ENCODE measurements at places on chromosomes 1 and 21.

GRCh38 chr1:162040657-162041056 is 17.0 kb upstream of the OLFML2B start:
- no peak for DNase-seq

DNA sequence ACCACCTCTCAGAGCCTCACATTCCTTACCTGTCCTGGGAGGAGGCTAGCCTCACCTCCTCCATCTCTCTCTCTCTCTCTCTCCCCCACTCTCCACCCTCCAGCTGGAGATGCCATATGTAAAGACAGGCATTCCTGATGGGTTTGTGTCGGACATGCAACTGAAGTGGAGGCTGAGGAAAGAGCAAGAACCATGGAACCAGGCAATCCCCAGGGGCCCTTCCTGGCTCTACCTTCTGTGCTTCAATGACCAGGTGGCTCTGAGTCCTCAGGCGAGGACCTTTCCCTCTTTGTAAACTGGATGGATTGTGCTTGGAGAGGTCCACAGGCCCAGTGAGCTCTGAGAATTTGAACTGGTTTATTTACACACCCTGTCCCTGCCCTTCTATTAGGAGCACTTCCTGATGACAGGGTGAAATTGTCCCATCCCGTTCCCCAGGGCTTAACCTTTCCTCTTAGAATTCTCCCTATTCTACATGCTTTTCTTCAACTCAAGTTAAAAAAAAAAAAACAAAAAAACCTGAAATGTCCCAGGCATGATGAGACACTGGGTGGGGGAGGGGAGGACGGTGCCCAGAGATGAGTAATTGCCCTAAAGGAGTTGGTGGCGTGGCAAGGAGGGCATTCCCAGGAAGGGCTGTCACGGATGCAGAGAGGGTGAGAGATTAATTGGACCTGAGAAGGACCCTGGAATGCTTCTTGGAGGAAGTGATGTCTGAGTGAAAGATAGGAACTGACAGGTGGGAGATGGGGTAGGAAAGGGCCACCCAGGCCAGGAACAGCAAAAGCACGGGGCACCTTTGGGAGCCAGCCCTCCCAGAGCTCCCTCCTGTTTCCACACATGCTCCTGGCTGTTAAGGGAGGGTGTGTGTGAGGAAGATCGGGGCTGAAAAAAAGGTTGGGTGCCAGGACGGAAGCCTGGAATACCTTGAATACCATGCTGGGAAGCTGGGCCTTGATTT is 50.2 kb upstream of the WASF2 start:
- DNase-seq, result no peak

DNA sequence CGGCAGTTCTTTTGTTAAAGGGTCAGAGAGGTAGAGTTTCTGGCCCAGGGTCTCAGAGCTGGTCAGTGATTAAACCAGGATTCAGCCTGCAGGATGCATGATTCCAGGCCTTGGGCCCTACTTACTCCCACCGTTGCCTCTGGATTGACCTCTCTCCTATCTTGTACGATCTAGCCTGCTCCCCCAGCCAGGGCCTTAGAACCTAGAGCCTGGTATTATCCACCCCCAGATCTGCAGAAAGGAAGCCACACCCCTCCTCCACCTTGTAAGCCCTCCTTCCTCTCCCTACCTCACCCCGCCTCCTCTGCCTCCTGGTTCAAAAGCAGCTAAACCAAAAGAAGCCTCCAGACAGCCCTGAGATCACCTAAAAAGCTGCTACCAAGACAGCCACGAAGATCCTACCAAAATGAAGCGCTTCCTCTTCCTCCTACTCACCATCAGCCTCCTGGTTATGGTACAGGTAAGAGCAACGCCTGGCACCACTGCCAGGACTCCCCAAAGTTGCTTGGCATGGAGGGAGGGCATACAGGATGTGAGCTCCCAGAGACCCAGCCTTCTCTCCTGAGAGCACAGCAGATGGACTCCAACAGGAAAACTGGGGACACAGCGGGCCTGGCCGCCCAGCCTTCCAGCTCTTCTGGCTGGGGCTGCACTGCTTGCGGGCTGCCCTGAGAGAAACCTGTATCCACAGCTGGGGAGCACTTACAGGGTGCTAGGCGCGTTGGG is at the start of gene CD52:
TSS of gene CD52 (plus strand) at position 347 of the 726 bp plus-strand sequence. CDS start at position 407, 60 bp downstream.
- DNase-seq, result peak; percentile 79

GRCh38 chr1:23763041-23763577 is 15.1 kb upstream of the PITHD1 start:
- DNase-seq, result no peak

GRCh38 chr1:93625582-93626327 is 55.9 kb downstream of the BCAR3 start:
- DNase-seq, result no peak

- DNase-seq, result no peak
Measured at GRCh38 chr1:233327651-233328141, at the start of gene MAP3K21. TSS of gene MAP3K21 (plus strand) at chr1:233327724. CDS start at chr1:233328029, 305 bp downstream.

DNA sequence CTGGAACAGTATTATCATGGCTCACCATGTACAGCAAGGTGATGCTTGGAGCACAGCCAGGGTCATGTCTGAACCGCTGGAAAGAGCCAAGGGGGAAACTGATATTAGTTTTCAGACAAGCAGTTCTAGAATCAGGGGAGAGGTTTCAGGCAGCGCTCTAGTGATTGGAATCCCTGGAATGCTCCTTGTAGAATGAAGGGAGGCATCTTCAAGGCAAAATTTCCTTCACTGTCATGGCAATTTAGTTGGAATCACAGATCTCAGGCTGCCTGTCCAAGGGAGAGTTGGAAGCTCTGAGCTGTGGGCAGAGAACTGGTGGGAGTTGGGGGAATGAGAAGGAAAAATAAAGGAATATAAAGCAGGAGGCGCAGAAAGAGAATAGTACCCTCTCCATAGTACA is 737.1 kb downstream of the PTPRU start:
- no peak for DNase-seq

GRCh38 chr1:35278886-35279554 is 10.5 kb downstream of the ZMYM4 start:
- DNase-seq, result no peak

DNA sequence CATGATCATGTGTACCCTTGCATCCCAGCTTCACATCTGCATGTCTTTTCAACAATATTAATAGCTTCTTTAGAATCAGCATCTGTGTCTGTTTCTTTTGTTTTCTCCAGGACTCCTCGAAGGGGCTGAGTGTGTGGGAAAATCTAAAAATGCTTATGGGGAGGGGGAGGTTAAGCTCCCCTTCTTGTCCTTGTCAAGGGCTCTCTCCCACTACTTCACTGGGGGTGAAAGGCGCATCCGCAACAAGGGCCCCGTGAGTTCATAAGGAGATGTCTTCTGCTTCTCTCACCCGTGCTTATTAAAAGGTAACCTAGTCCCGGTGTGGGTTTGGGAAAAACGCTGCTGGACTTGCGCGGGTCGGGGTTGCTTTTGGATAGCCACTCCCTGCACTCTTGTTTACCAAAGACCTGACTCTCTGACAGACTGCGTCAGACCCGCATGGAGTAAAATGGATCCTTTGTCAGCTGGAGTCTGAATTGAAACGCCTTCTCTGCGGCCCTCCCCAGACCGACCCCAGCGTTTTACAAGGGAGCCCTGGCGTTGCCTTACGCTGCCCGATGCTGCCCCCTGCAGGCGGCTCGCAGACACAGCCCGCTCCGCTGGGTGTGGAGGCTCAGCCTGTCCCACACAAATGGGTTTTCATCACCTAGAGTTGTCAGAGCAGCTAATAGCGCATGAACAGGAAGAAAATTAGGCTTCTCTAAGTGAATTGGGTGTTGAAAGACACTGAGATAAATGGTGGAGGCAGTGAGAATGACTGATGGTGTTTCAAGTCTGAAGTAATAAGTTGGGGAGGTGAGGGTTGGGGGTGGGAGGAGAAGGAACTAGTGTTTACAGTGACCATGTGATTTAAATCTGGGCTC is 53.8 kb downstream of the IER5 start:
- peak; percentile 79 for DNase-seq

- no peak for DNase-seq
Measured at GRCh38 chr1:107110326-107110725, 30.5 kb upstream of the NTNG1 start.

- DNase-seq, result no peak
Measured at GRCh38 chr1:27147842-27148518, 6.9 kb downstream of the SLC9A1 start.

- no peak for DNase-seq
Measured at GRCh38 chr1:211237579-211237978, 21.6 kb upstream of the RCOR3 start.

GRCh38 chr1:164689672-164690511 is 130.9 kb downstream of the PBX1 start:
- DNase-seq, result no peak

- no peak for DNase-seq
Measured at GRCh38 chr1:238196516-238196915, 305.8 kb upstream of the ZP4 start.

GRCh38 chr1:228901936-228902681 is 166.8 kb downstream of the RHOU start:
- DNase-seq, result no peak

DNA sequence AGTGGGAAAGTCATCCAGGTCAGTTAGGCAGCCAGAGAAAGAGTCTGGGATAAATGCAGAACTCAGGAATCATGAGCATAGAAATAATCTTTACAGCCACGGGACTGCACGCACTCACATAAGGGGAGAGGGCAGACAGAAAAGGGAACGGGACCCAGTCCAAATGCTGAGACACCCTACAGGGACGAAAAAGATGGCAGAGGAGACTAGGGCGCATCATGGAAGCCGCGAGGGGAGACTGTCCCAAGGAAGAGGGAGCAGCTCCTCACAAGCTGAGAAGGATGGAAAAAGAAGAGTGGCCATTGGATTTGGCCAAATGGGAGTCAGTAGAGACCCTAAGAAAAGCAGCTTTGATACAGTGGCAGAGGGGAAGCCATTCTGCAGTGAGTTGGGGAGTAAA is 102.9 kb upstream of the TLR5 start:
- DNase-seq, result no peak

GRCh38 chr1:181803421-181803820 is 258.1 kb downstream of the ZNF648 start:
- DNase-seq, result no peak
